Gastrocnemius medialis (tissue), 4 donors: ENCODE measurements at places on chromosomes 2 and 18. TPM values are rescaled to one million over a fixed set of nuclear protein-coding genes. Genes with fewer than 3 reads are reported as not detected.

The HSPE1 gene
- total RNA-seq = 88.4 TPM

The CD8B2 gene
- not detected for total RNA-seq

The TGFA gene
- 0.18 TPM for total RNA-seq

GRCh38 chr2:41990688-41991087 lies 57.1 kb upstream of the PKDCC start:
- DNase-seq = no peak

GRCh38 chr2:149050188-149050587 lies 11.7 kb downstream of the LYPD6B start:
- no peak for DNase-seq
